ENCODE measurements at places on chromosomes 1 and 21. TPM values are rescaled to one million over a fixed set of nuclear protein-coding genes. Genes with fewer than 3 reads are reported as not detected.
A peak's percentile ranks its signal among the peaks of the same experiment; 100 is the strongest.

- peaks cover 53% of the 10 kb centered on the region for H3K4me1 ChIP-seq
- H3K4me3 ChIP-seq: peak within 1 kb of the TSS; percentile 88
- H3K36me3 ChIP-seq: no peaks in the 10 kb centered on the region
Measured at GRCh38 chr1:202807926-202808757, at the start of gene KDM5B. KDM5B (minus strand) TSS chr1:202808421; CDS start chr1:202808305, 116 bp downstream.

DNA sequence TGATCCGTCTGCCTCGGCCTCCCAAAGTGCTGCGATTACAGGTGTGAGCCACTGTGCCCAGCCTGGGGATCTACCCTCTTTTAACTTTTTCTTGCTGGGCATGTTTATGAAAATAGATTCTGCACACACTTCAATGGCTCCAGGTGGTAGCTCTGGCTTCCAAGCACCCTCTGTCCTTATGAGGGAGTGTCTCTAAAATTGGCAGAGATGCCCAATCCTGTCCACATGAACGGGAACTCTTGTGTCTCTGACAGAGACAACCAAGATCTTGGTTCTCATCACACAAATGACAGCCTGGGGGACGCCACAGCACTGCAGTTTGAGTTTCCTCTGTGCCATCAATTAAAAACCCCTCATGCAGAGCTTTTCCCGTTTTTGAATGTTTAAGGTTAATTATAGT, 43.4 kb upstream of the ANGPTL7 start:
- H3K27ac ChIP-seq: no peak overlapping the region
- no peaks in the 10 kb centered on the region for H3K27me3 ChIP-seq
- peaks cover 15% of the 10 kb centered on the region for H3K36me3 ChIP-seq
- H3K4me3 ChIP-seq: no peak overlapping the region

DNA sequence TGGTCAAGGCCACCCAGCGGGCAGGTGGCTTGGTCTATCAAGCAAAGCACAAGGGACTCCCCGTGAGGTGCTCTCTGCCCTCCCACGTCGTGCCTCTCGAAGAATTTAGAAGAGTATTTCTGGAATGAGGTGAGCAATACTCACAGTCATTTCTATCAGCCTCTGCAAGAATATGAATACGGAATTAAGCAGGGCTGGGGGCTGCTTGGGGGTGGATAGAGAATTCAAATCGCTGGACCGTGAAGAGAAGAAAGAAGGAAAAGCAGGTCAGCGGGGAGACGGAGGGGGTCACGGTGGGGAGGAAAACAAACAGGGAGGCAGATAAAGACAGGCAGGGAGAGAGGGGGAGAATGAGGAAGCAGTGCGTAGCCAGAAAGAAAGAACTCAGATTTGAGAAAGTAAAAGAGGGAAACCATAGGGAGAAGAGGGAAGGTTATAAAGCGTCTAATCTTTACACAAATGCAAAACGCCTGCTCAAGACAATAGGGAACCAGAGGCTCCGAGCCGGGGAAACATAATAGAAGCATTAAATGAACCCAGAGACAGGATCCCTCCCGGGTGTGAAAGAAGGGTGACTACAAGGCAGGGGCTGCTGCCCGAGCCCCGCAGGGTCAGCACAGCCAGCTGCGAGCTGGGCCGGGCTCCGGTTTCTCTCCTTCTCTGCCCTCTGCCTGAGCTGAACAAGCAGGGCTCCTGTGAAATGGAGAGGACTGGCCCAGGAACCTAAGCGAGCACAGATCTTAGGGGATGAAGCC, 2.1 kb upstream of the EDN2 start:
- H3K27me3 ChIP-seq: no peaks in the 10 kb centered on the region
- H3K4me3 ChIP-seq: peak overlapping the region; percentile 78
- peak overlapping the region; percentile 90 for H3K27ac ChIP-seq
- DNase-seq: no peak

DNA sequence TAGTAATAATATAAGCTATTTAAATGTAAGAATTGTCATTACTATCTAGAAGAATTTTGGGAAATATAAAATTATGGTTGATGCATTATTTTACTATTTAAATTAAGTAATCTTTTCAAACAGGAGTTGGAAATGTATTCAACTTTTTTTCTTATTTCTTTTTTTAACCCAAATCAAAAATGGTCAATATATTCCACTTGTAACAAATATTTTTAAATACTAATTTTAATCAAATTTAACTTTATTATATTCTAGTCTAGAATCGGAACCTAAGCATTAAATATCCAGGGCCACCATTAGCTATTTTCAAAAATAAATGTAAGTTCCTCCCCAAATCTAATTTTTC, 37.2 kb upstream of the S1PR1 start:
- no peak for DNase-seq
- no peak overlapping the region for H3K4me3 ChIP-seq
- peaks cover 9% of the 10 kb centered on the region for H3K4me1 ChIP-seq
- no peaks in the 10 kb centered on the region for H3K36me3 ChIP-seq

The CCDC185 gene
- not detected for total RNA-seq

The KAZN gene
- total RNA-seq: 21.9 TPM

The OR6F1 gene
- not detected for total RNA-seq
